Cortex of kidney (tissue), 1 donor: ENCODE measurements at places on chromosomes 6 and 20.

- peak; percentile 52 for DNase-seq
Measured at GRCh38 chr20:40689100-40689942, at the start of gene MAFB. MAFB (minus strand) TSS chr20:40689236; CDS start chr20:40688850, 386 bp downstream.

DNA sequence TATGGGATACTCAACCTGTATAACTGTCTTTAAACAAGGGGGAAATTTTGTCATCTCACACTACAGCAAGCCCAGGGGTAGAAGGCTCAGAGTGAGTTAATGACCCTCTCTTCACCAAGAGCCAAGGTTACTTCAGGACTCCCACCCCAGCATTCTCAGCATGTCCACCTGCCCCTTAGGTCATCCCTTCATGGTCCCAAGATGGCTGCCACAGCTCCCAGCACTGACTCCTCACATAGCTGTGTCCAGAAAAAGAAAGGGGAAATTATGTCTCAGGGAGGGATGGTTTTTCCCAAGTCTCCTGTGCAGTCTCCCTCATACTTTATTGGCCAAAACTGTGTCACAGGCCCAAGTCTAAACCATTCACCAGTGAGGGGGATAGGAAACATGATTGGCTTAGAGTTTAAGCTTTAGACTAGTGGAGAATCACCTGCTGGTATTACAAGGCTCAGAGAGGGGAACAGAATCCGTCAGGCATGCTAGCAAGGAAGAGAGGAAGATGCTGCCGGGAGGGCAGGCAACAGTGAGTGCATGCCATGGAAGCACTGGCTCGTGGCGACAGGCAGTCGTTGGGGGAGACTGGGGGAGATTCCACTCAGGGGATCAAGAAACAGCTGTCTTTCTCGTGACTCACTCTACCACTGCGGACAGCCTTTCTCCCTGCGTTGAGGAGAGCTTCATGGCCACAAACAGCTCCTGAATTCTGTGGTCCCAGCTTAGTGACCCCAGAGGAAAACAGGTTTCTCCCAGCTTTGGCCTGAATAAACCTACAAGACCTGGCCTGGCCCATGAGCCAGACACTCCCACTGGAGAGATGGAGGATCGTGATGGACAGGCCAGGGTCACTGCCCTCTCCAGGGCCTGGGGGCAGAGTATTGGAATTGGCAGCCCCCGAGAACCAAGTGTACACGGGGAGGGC, 37.2 kb downstream of the HM13 start:
- DNase-seq: no peak

- no peak for DNase-seq
Measured at GRCh38 chr20:62011403-62011790, 54.3 kb downstream of the TAF4 start.

DNA sequence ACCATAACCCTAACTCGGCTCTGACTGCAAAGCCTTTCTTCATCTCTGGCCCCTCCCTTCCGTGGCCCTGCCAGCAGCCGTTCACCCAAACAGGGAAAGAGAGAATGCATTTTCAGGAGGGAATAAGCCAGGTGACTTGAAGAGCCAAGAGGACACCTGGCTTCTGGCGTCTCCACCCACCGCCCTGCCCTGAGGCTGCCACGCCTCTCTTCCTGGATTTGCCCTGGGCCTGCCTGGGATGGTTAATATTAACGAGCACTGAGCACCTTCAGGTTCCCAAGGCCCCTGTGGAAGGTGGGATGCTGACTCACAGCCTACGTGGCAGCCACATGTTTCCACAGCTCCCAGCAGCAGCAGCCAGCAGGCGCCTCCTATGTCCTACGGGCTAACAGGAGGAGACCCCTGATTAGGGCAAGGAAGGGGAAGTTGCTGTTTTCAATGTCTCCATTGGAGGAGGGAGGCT, 138.0 kb upstream of the RREB1 start:
- no peak for DNase-seq

GRCh38 chr6:145749632-145750031, 14.3 kb upstream of the EPM2A start:
- no peak for DNase-seq

DNA sequence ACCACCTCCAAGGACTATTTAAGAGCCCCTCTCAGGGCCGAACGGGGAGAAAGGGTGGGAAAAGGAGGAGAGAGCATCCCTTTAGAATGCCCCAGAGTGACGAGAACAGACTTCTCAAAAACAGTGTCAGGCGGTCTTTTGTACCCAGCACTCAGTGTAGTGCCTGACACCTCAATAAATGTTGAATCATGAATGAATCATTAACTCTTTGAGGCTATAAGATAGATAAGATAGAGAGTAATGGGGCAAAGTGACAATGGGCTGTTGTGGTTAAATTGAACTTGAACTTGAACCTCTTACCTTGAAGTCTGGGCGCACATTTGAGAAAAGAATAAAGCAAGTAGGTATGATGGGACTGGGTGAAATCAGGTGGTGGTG, 7.4 kb downstream of the TCF21 start:
- DNase-seq: no peak

DNA sequence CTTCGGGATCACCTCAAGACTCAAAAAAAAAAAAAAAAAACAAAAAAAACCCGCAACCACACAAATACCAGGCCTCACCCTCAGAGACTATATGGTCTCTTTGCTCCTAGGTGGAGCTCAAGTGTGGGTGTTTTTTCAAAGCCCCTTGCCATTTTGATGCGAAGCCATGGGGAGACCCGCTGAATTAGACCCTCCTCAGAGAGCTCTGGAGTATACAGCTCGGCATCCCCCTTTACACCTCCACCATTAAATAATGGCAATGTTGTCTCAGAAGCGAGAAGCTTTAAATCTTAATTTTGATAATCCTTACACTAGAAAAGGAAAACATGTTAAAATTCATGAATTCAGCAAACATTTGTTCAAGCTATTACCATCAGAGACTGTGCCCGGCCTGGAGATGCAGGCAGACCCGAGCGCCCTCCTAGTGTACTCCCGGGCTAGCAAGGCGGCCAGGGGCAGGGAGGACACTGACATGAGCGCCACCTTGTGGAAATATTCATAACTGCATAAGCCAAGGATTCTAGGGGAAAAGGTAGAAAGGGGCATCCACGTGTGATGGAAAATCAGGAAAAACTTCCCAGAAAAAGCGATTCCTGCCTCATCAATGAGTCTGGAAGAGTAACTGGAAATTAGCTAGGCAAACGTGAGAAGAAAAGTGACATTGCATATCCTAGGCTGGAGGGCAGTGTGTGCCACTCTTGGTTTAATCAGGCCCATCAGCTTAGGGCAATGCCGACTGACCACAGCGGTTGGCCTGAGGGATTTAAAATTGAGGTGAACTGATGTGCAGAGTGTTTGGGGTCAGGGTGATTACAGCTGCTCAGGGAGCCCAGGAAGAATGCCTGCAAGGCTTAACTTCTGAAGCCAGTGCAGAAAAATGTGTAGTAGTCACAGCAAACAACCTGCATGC, 72.5 kb downstream of the B3GAT2 start:
- no peak for DNase-seq

DNA sequence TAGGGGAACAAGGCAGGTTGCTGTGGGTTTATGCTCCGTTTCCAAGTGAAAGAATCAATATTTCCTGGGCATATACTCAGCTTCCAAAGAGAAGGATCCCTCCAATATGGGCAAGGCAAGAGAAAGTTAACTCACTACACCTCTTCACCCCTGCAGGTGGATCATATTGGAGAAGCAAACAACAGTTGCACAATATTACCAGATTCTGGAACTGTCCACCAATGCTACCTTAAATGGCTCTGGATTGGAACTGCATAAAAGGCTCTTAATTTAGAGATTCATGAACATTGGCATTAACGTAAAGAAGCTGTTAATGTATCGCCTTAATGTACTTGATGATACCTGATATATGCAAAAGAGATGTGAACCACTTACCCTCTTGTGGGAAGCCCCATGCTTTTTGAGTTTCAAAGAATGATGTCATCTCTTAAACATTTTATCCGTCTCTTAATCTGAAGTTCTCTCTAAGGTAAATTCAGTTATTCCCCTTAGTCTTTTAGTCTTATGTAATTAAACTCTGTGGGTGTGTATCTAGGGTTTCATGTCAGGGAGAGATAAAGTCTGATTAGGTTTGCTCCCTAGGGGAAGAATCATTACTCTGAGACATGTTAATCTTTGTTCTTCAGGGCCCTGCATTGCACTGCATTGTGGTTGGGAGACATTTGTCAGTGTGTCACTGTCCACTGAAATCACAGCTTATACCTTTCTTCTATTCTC, 99.5 kb downstream of the PHACTR1 start:
- no peak for DNase-seq

DNA sequence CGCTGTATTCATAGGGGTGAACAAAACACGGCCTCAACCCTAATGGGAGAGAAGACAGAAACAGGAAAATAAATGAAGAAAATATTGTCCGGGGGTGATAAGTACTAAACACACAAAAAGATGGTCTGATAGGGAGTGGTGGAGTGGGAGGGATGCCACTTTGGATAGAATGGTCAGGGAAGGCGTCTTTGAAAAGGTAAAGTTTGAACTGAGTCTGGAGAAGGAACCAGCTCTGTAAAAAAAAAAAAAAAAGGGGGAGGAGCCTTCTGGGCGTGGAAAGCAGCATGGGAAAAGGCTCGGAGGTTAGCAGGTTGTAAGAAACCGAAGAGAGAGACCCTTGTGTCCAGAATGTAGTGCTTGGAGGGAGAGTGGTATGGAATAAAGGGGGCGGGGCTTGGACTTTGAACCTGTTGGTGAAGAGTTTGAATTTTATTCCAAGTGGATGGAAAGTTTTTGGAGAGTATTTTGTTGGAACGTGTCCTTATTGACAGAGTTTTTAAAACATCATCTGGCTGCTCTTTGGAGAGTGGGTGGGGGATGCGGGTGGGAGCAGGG, 1.8 kb downstream of the CHMP4B start:
- no peak for DNase-seq

DNA sequence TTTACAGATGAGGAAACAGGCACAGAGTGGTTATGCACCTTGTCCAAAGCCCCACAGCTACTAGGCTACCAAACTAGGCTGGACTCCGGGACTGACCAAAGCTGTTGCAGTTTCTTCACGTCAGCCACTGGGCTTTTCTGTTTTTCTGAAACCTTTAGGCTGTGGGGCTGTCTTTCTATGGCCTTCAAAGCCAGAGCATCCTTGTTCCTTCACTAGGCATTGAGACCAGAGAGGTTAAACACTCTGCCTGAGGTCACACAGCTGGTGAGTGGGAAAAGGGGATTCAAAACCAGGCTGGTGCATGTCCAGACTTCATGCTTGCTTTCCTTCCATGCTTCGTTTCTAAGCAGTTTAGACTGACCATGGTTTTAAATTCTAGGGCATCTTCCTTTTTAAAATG, 97.5 kb upstream of the KCNG1 start:
- DNase-seq: no peak

- DNase-seq: no peak
Measured at GRCh38 chr20:13205425-13205824, 15.6 kb upstream of the ISM1 start.

DNA sequence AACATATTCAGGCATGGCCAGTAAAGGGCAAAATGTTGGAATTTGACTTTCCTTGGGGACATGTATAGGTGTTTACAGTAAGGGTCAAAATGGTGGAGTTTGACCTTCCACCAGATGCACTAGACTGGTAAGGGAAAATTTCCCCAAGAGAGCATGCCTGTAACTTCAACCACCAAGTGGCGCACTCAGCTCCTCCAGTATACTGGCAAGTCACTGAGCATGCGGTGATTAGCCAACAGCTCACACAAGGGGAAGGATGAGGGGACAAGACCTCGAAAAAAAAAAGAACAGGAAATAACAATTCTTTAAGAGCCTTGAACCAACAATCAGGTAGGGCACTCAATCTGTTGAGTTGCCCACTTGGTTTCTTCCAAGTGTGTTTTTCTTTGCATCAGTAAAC, 140.9 kb downstream of the EYS start:
- DNase-seq: no peak

DNA sequence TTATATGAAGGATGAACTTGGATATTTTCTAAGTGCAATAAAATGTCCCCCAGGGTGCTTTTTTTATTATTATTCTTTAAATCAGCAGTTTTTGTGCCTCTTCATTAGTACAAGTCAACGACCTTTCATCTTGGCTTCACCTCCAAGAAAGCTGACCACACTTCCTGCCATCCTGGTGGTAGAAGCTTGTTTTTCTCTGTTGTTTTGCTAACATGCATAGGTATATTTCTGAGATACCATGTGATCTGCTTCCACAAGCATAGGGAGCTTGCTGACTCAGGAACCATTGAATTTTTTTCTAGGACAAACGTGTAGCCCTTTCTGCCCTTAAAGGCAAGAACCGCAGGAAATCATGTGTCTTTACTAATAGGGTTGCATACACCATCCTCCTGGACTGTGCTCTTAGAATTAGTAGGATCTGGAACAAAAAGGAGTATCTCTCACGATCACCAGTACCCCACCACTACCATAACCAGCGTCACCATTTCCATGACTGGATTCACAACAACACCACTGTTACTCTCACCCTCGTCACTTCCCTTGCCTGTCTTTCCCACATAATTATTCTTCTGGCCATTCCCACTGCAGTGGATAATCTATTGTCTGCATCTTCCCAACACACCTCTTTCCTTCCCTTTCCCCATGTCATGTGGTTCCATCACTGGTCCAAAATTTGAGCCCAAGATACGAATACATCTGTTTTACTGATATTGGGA, 207.1 kb downstream of the MAFB start:
- no peak for DNase-seq
